Stimulated activated CD8-positive, alpha-beta memory T cell treated with anti-CD3 and anti-CD28 coated beads, Interleukin-4, amount 100 ng/mL, for 48 hours (primary cell): ENCODE measurements at places on chromosomes 11 and 22.

DNA sequence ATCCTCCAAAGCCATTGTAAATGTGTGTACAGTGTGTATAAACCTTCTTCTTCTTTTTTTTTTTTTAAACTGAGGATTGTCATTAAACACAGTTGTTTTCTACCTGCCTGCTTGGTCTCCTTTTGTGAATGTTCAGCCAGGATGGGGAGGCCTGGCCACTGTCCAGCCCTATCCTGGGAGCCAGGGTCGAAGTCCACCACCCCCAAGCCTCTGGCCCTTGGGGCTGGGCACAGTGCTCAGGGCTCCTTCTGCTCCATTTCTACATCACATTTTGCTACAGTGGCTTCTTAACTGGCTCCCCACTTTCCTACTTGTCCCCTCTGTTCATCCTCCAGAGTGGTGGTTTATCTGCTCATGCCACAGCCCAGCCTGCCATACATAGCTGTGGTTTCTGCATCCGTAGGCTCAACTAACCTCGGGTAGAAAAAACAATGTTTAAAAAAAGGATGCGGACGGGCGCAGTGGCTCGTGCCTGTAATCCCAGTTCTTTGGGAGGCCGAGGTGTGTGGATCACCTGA is 2.5 kb upstream of the SMARCB1 start:
- no peak for DNase-seq

DNA sequence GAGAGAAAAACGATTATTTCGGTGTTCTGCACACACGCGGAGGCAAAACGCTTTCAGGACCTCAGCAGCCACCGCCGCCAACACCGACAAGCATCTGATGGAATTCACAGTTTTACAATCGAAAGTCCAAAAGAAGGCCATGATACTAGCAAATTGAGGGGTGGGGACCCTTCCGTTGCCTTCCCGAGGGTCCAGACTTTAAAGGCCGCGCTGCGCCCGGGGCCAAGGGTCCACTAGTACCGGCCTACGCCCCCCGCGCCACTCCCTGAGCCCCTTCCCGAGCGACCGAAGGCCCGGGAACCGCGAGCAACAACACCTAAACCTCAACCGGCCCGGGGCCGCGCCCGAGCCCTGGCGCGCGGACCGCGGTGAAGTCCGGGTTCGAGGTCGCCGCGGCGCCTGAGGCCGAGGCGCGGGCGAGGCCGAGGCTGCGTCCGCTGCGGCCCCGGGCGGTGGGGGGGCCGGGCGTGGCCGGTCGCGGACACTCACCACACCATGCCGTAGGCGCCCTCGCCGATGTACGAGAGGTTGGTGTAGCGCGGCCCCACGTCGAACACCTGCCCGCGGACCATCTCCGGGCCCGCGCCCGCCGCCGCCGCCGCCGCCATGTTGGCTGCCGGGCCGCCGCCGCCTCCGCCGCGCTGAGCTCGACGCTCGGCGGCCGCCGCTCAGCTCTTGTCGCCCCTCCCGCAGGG is 465 bp downstream of the MAPK1 start:
- peak; percentile 42 for DNase-seq

DNA sequence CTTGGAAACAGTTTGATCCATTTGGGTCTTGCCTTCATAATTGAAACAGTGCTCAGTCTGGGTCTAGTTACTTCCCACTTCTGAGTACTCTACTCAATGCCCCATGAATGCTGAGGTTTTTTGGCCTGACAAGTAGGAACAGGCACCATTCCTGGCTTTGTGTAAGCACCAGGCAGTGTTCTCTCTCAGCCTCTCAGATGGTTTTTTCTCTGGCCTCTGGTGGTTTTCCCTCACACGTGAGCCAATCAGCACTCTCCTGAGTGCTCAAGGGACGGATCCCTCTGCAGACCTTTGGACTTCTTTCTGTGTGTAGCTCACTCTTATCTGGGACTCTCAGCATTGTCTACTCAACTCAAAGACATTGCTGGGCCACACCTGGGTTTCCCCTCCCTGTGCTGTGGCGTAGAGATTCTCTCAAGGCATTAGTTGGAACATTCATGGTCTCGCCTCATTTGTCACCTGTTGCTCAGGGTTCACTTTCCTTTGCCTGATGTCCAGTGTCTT is 21.3 kb downstream of the SIK2 start:
- no peak for DNase-seq

- DNase-seq, result no peak
Observed at GRCh38 chr11:68695531-68695930, 11.2 kb downstream of the GAL start.

- no peak for DNase-seq
Observed at GRCh38 chr11:34647131-34647530, 26.2 kb downstream of the EHF start.

DNA sequence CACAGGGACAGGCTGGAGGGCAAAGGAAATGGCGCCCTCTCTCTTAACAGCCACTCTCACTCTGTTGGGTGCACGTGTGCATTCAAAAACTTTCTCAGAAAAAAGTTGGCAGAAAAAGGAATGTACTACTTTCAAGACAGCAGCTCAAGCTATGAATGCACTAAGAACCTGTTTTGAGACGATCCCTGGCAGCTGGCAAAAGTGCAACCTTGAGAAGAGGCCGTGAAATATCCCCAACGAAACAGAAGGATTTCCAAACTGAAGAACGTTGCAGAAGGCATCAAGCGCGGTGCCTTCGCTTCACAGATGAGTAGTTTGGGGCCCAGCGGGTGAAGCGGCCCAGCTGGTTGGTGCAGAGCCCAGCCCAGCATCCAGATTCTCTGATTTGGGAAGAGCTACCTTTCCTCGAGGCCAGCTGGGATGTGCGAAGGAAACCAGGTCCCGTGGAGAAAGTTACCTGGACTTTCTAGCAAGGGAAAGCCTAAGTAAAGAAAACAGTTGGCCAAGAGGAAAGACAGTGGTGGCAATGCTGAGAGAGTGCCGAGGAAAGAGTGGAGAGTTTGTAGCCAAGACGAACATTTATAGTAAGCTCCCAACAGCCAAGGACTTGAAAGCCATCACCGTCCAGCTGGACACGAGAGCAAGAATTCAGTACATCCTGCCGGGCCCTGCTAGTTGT is 16.3 kb downstream of the IFT27 start:
- no peak for DNase-seq

- DNase-seq, result no peak
Observed at GRCh38 chr11:13016415-13016814, 7.3 kb downstream of the RASSF10 start.

DNA sequence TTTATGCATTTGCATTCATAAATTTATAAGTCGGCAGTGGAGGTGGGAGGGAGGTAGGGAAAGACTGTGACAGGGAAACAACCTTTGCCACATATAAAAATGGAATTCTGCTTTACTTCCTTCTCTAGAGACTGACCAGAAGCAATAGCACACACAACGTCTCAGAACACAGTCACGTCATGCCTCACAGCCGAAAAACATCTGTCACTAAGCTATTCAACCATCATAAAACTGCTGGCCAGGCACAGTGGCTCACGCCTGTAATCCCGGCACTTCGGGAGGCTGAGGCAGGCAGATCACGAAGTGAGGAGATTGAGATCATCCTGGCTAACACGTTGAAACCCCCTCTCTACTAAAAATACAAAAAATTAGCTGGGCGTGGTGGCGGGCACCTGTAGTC is 101.0 kb upstream of the CHRM4 start:
- no peak for DNase-seq

GRCh38 chr11:96263238-96263763 is 79.7 kb downstream of the MAML2 start:
- DNase-seq, result no peak

DNA sequence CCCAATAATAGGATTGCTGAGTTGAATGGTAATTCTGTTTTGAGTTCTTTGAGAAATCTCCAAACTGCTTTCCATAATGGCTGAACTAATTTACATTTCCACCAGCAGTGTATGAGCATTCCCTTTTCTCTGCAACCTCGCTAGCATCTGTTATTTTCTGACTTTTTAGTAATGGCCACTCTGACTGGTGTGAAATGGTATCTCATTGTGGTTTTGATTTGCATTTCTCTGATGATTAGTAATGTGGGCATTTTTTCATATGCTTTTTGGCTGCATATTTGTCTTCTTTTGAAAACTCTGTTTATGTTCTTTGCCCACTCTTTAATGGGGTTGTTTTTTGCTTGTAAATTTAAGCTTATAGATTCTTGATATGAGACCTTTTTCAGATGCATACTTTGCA is 97.4 kb downstream of the FDX1 start:
- no peak for DNase-seq

GRCh38 chr22:36928196-36928595 is 14.8 kb downstream of the CSF2RB start:
- DNase-seq, result no peak

- DNase-seq, result no peak
Observed at GRCh38 chr11:13338019-13338426, 60.4 kb downstream of the BMAL1 start.

DNA sequence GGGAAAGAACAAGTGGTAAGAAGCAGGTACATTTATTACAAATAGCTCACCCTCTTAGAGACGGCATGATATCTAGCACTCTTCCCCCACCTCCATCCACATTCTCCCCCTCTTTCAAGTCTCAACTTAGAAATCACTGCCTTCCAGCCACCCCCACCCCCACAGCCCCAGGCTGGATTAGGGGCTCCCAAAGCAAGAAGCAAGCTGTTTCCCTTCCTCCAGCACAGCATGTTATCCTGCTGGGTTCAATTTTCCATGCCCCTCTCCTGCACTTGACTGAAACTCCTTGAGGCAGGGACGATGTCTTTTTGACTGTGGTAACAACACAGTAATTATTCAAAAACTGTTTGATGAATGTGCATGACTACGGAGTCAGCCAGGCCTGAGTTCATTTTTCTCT is 350.7 kb downstream of the LARGE1 start:
- no peak for DNase-seq

- no peak for DNase-seq
Observed at GRCh38 chr11:18599739-18600230, at the start of gene MISFA. TSS of gene MISFA (plus strand) at chr11:18599789. CDS start at chr11:18599929, 140 bp downstream.

GRCh38 chr11:114291842-114292680 is 4.1 kb upstream of the NNMT start:
- DNase-seq, result no peak

DNA sequence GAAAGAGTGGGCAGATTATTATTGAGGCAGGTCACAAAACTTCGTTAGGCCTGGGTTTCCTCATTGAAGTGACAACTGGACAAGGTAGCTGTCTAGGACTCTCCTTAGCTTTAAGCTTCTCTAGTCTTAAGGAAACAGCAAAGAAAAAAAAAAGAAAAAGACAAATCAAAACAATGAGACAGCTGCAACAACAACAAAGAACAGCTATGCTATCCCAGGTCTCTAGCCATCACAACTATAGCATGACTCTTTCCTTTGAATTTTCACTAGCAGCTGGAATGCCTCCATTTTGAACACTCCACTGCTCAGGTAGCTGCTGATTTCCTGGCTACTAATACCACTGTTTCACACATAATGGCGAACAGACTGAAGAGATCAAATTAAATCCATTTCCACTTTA is 302.4 kb upstream of the SORL1-AS1 start:
- no peak for DNase-seq

DNA sequence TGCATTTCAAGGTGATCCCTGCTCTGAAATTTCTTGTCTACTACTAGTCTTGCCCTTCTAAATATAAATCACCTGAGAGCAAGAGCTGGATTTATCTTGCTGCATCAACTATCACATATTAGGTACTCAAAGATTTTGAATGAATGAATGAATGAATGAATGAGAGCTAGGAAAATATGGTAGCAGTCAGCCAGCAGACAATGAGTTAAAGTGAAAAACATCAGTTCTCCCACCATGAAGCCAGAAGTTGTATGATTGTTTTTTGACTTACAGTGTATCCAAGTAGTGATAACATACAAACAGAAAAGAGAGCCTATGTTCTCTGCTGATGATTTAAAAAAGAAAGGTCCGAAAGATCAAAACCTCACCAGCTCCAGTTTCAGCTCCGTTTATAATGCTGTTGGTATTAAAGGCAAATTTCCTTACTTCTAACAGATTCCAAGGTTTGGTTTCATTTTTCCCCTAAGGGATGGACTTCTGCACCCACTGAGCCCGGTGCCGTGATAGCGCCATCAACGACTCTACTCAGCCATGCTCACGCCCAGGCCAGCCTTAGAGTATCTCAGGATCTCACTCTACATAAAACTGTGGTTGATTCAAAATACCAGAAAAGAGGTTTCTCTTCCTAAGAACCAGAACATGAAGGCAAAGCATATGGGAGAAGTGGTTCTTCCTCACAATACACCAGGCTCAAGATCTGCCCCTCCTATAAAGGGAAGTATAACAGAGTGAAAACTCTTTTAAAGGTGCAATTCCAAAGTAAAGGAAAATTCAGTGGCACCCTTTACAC is 92.0 kb downstream of the SGSM3 start:
- peak; percentile 58 for DNase-seq

- DNase-seq, result no peak
Observed at GRCh38 chr11:92399705-92400104, 175.1 kb downstream of the FAT3 start.

GRCh38 chr11:44727373-44728287 is 868 bp downstream of the TSPAN18 start:
- DNase-seq, result peak; percentile 87

- DNase-seq, result no peak
Observed at GRCh38 chr11:45436118-45436517, 150.0 kb upstream of the SYT13 start.

DNA sequence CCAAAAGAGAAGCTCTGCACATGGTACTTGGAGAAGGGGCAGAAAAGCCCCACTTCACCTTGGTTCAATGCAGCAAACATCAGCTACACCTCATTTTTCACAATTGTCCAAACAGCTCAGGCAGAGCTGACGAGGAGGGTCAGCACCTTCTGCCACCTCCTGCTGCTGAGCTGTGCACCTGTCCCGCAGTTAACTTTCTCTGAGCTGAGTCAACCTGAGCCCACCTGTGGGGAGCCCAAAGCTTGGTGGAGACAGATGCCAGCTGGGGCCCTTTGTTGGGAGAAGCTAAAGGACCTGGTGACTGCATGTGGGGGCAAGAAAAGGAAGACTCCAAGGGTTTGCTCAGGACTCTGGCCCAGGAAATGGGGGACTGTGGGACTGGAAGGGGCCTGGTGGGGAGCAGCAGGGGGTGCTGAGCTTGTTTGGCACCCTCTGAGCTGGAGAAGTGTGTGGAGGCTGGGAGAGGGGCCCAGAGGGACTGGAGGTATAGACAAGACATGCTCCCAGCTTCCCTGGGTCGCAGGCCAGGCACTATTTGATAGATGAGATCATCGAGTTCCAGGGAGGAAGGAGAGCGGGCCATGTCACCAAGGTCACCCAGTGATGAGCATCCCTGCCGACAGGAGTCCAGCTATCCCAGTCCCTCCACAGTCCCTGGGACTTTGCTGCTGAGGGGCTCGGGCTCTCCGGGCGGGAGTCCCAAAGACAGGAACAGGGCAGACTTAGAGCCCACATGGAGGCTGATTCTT is 53.5 kb downstream of the KCNJ4 start:
- no peak for DNase-seq
